ENCODE measurements at places on chromosomes 13 and 19.

GRCh38 chr13:69820180-69820579, 287.4 kb upstream of the ATXN8OS start:
- DNase-seq: no peak

DNA sequence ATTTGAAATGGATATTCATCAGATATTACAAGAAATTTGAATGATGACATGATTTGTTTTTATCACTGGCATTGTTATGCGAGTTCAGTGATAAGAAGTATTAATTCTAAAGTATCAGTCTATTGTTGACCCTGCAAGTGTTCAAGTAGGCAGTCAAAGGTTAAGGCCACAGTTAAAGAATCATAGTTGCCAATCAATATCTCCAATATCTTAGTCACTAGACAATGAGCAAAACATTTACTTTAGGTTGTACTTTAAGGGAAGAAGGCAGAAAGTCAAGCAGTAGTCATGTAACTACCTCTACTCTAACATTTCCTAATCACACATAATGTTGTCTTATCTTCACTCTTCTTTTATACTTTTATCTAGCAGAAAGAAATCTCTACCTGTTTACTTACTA, 709.8 kb downstream of the PCDH17 start:
- no peak for DNase-seq

GRCh38 chr19:56111601-56112312, 9.3 kb downstream of the ZNF787 start:
- DNase-seq: no peak

DNA sequence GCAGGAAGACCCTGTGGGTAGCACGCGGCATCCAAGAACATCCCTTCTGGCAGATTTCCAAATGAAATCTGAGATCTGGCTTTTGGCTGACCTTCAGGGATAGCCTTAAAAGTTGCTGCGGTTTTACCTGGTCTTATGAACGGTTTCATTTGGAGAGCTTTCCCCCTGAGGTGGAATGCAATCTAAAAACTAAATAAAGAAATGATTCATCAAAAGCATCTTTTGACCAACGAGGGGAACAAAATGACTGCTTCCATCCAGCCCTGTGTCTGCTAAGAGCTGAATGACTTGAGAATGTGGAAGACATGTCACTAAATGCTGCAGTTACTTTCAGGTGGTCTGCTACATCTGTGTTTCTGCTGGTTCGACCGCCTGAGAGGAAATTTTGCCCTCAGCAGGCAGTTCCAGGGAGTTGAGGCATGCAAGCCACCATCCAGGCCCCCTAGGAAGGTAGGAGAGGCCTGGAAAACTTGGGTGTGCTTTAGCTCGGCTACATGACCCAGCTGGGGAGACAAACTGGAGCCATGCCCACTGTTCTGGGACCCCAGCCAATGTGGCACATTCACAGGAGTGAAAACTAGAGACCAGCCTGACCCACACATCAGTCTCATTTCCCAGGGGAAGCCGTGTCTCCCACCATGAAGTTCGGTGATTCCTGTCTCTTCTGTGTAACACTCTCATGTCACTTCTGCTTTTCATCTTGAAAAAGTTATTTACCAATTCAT, 175.1 kb upstream of the KL start:
- DNase-seq: peak; percentile 37

GRCh38 chr13:28432816-28433560, 61.9 kb downstream of the FLT1 start:
- DNase-seq: no peak

DNA sequence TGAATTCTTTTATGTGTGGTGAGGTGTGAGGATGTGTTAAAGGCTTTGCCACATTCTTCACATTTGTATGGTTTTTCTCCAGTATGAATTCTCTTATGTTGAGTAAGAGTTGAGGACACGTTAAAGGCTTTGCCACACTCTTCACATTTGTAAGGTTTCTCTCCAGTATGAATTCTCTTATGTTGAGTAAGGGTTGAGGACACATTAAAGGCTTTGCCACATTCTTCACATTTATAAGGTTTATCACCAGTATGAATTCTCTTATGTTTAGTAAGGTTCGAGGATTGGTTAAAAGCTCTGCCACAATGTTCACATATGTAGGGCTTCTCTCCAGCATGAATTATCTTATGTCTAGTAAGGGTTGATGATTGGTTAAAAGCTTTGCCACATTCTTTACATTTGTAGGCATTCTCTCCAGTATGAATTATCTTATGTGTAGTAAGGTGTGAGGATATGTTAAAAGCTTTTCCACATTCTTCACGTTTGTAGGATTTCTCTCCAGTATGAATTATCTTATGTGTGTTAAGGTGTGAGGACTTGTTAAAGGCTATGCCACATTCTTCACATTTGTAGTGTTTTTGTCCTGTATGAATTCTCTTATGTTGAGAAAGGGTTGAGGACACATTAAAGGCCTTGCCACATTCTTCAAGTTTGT, 27.1 kb downstream of the ZNF724 start:
- no peak for DNase-seq

DNA sequence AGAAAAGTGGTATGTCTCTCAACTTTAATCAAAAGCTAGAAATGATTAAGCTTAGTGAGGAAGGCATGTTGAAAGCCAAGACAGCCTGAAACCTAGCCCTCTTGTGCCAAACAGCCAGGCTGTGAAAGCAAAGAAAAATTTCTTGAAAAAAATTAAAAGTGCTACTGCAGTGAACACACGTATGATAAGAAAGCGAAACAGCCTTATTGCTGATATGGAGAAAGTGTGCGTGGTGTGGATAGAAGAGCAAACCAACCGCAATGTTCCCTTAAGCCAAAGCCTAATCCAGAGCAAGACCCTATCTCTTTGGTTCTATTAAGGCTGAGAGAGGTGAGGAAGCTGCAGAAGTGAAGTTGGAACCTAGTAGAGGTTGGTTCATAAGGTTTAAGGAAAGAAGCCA, 96.4 kb downstream of the ZDHHC20 start:
- no peak for DNase-seq

GRCh38 chr13:113161433-113161832, 3.0 kb downstream of the PROZ start:
- no peak for DNase-seq

DNA sequence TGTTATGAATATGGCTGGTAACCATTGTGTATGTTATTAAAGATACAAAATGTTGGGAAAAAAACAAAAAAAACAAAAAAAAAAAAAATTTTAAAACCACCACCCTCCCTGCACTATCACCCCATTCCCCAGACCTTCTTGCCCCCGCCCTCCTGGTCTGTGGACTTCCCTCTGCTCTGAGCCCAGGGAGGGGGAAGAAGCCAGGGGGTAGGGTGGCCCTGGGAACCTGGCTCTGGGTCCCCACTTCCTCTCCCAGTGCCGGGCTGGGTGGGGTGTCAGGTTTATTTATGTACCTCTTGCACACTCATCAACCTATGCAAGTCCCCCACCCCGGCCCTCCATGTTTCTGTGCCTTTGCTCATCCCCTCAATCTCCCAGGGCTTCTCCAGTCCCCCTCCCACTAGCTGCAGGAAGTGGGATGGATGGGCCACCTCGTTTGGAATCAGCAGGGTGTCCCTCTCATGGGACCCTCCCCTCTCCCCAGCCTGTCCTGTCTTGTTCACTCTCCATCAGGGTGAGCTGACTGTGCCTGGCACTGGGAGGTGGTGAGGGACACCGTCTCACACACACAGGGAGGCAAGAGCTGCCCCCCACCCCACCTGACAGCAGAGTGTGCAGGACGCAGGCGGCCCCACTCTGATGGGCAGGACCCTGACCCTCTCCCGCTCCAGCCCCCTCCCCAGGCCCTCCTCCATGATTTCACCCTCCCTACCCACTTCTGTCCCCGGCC, 5.9 kb downstream of the PAF1 start:
- DNase-seq: no peak

- no peak for DNase-seq
These were observed 535 bp downstream of the CDKN2D start for GRCh38 chr19:10568062-10568825.

- DNase-seq: no peak
These were observed 64.6 kb downstream of the SLC7A1 start for GRCh38 chr13:29530901-29531300.

- DNase-seq: no peak
These were observed 9.9 kb upstream of the GP6 start for GRCh38 chr19:55047951-55048350.

- DNase-seq: no peak
These were observed 49.5 kb downstream of the CRYL1 start for GRCh38 chr13:20475927-20476691.

DNA sequence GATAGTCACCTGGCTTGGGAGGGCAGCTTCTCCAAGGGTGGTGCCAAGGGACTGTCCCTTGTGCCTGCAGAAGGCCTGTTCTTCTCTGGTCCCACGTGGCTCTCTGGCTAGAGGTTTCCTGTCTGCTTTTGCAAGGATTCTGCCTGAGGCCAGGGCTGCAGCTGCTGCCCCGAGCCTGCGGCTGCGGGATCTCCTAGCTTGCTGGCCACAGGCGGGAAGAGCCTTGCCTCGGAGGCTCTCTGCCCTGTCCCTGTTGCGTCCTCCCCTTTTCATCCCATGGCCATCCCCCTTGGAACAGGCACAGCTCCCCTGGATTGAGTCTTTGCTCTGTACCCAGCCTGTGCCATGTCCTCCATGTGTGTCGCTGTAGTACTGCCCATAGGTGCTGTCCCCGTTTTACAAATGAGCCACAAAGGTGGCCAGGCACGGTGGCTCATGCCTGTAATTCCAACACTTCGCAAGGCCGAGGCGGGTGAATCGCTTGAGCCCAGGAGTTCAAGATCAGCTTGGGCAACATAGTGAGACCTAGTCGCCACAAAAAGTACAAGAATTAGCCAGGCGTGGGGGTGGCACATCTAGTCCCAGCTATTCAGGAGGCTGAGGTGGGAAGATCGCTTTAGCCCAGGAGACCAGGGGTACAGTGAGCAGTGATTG, 9.1 kb downstream of the IRF3 start:
- DNase-seq: no peak

- DNase-seq: no peak
These were observed 3.4 kb downstream of the TMPRSS9 start for GRCh38 chr19:2363419-2363818.

GRCh38 chr13:35978607-35979316, 152.4 kb downstream of the DCLK1 start:
- peak; percentile 5 for DNase-seq

DNA sequence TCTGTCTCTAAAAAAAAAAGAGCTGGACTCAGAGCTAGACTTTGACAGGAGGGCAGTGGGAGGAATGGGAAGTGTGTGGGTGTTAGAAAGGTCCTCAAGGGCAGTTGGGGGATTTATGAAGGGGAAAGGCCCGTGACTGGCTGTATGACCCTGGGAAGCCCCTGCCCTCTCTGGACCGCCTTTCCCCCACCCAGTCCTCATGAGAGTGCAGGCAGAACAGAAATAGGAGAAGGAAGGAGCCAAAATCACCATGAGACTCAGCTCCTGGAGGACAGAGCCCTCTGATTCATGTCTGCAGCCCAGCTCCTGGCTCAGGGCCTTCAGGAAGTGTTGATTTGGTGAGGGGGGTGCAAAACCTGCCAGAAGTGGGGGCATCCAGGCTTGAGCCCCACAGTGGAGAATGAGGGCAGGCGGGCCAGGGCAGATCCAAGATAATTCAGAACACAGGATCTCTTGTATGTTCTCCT, 8.7 kb upstream of the SMG9 start:
- DNase-seq: no peak

DNA sequence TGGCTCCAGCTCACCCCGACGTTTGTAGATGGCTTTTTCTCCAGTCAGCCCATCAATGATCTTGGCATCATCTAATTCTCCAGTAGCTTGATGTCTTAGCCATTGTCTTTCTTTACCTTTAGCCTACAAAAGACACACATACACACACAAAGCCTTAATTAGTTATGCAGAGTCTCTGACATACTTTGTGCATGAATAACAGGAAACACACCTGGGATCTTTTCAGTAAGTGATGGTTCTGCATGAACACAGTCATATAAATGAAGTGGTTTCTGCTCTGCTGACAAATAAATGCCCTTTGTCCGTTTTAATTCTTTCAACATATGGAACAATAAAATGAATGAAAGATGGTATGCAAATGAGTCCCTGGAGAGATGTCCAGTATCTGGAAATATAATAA, 133.3 kb downstream of the RGCC start:
- DNase-seq: no peak

- DNase-seq: no peak
These were observed 1.5 kb downstream of the GSX1 start for GRCh38 chr13:27793507-27794367.

- no peak for DNase-seq
These were observed 37.3 kb downstream of the NFIC start for GRCh38 chr19:3403489-3404323.

DNA sequence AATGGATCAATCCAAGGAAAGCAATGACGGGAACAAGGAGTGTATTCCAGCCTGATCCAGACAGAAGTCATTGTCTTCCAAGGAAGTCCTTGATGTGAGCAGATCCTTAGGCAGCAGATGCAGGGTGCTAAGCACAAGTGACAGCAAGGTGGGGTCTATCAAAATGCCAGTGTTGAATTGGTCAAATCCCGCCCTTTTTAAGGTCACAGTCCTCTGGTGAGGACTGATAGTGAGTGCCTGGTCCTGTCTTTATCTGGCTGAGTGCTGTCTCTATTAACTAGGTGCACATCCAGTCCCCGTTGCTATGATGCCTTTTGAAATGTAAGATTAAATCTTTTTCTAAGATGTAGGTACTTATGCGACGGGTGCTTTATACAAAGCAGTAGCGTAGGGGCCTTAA, 1.3 kb upstream of the LAMP1 start:
- no peak for DNase-seq

- DNase-seq: peak; percentile 53
These were observed 4.7 kb downstream of the GPATCH1 start for GRCh38 chr19:33085570-33086128.

- DNase-seq: no peak
These were observed 142.0 kb downstream of the DLEU7 start for GRCh38 chr13:50701469-50701868.

GRCh38 chr19:6952956-6953355, 65.6 kb downstream of the ADGRE1 start:
- no peak for DNase-seq

Measured in DMS 273 treated with DMSO at 0.1 percent for 48 hours (cell line).